Thoracic aorta (tissue), 2 donors: ENCODE measurements at places on chromosomes 12 and 14. TPM values are rescaled to one million over a fixed set of nuclear protein-coding genes. Genes with fewer than 3 reads are reported as not detected.

- H3K27ac ChIP-seq = no peak overlapping the region
- H3K36me3 ChIP-seq = no peaks in the 10 kb centered on the region
- no peak for DNase-seq
- H3K27me3 ChIP-seq = no peaks in the 10 kb centered on the region
- H3K4me1 ChIP-seq = no peaks in the 10 kb centered on the region
- H3K4me3 ChIP-seq = no peak overlapping the region
Measured at GRCh38 chr14:80906946-80907345, 34.6 kb downstream of the CEP128 start.

GRCh38 chr12:34390846-34391700 is 368.8 kb downstream of the ALG10 start:
- no peak overlapping the region for H3K4me3 ChIP-seq
- H3K27me3 ChIP-seq = no peaks in the 10 kb centered on the region
- H3K36me3 ChIP-seq = no peaks in the 10 kb centered on the region
- no peak overlapping the region for H3K27ac ChIP-seq

GRCh38 chr12:132218915-132219314 is 74.7 kb downstream of the NOC4L start:
- no peak for DNase-seq
- H3K36me3 ChIP-seq = no peaks in the 10 kb centered on the region
- H3K4me3 ChIP-seq = no peak overlapping the region
- H3K27me3 ChIP-seq = no peaks in the 10 kb centered on the region

GRCh38 chr14:42323426-42323825 is 716.8 kb downstream of the LRFN5 start:
- no peaks in the 10 kb centered on the region for H3K4me1 ChIP-seq
- H3K36me3 ChIP-seq = no peaks in the 10 kb centered on the region
- H3K27ac ChIP-seq = no peak overlapping the region
- DNase-seq = no peak

DNA sequence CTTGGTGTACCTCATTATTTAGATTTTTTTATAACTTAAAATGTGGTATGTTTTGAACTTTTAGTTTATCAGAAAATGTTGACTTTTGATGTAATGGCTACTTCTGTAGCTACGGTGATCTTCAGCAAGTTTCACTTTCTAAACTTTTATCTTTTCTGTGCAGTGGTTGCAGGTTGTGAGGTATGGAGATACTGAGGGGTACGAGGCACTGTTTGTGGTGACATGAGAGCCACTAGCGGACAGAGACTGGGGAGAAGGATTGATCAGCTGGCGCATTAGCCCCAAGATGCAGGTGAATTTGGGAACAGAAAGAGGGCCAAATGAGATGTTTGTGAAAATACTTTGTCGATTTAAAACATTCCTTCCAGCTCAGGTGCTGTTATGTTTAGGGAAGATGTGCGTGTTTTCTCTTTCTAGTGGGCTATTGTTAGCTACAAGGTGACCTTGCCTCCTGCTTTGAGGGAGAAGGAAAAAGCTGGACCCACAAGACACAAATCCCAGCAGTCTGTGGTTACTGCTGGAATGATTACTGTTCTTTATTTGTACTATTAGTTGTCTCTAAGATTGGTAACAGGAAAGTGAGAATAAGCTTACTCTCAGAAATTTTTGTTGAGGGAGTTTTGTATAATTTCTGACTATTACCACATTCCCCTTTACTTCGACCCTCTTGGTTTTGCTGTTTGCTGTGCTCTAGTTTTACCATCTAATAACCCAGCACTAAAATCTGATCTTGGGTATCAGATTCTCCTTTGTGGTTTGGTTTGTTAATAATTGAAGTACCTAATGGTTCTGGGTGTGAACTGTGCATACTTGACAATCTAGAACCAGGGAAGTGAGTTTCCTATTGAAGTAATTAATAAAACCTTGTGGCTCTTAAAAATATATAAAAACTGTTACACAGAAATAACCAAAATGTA is 61.7 kb downstream of the FBXO34 start:
- no peaks in the 10 kb centered on the region for H3K36me3 ChIP-seq
- no peak overlapping the region for H3K27ac ChIP-seq
- no peaks in the 10 kb centered on the region for H3K27me3 ChIP-seq
- no peak for DNase-seq

DNA sequence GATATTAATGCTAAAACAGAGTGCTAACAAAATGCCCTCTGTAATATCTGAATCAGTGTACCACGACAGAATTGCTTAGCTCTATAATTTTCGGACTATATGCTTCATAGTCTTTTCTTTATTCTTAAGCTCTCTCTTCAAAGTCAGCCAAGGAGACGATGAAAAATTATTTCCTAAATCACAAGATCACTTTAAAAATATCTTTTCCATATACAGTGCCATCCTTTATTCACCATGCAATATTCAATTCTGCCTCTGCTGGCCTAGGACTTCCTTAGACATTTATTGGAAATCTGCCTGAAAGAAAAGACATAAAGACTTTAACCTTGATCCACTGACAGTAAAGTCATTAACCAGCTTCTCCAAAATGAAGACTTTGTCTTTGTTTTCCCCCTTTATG is 238.9 kb upstream of the BTG1 start:
- no peak for DNase-seq
- no peak overlapping the region for H3K27ac ChIP-seq
- H3K36me3 ChIP-seq = no peaks in the 10 kb centered on the region
- no peak overlapping the region for H3K4me3 ChIP-seq

DNA sequence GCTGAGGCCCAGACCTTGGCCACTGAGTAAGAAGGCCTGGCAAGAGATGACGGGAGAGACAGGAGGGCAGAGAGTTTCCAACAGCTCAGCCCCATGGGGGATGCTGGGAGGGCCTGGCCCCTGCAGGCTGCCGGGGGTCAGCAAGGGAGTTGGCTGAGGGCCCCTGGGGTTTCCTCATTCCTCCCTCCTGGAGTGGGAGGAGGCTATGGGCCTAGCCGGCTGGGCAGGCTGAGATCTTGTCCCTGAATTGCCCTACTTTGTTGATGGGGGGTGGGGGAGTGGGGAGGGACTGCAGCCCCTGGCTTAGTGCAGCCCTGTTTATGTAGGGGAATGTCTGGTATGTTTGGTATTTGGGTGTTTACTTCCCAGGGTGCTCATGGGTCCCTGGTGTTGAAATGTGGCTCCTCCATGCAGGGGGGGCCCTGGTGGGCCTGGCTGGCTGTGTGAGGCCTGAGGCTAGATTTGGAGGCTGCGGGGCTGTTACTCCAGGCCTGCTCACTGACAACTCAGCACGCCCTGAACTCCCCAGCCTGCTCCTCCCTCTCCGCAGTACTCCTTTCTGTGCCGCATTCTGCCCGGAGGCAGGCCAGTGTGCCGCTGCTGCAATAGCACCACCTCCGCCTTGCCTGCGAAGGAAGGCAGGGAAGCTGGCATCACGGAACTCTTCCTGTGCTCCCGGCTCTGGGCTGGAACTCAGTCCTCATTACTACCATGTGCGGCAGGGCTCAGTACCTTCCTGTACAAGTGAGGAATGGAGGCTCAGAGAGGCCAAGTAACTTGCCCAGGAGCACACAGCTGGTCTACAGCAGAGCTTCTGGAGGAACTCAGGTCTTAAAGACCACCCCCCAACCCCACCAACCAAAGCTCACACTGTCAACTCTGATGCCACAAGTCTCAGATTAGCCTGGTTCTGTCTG is 25.3 kb downstream of the JDP2 start:
- peak overlapping the region; percentile 13 for H3K4me3 ChIP-seq
- DNase-seq = no peak
- H3K4me1 ChIP-seq = peaks cover 48% of the 10 kb centered on the region
- H3K36me3 ChIP-seq = no peaks in the 10 kb centered on the region
- H3K27ac ChIP-seq = peak overlapping the region; percentile 84

DNA sequence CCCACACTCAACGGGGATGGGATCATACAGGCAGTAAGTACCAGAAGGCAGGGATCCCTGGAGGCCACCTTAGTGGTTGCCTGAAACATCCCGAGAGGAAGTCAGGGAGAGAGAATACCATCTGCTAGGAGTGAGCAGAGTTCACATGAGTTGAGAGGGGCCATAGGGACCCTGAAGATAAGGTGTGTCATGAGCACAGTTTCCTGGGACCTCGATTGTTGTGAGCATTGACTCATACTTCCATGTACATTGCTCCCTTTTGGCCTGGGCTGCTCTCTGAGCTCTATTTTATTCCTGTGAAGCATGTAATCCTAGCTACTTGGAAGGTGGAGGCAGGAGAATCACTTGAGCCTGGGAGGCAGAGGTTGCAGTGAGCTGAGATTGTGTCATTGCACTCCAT is 120.5 kb downstream of the TBC1D30 start:
- no peaks in the 10 kb centered on the region for H3K27me3 ChIP-seq
- peaks cover 9% of the 10 kb centered on the region for H3K4me1 ChIP-seq
- no peak overlapping the region for H3K27ac ChIP-seq
- no peak for DNase-seq
- H3K4me3 ChIP-seq = no peak overlapping the region

GPR135 gene
- total RNA-seq = 13.8 TPM

DIABLO gene
- 48.8 TPM for total RNA-seq
